T-helper 2 cell (primary cell): ENCODE measurements at places on chromosomes 1 and 21.

DNA sequence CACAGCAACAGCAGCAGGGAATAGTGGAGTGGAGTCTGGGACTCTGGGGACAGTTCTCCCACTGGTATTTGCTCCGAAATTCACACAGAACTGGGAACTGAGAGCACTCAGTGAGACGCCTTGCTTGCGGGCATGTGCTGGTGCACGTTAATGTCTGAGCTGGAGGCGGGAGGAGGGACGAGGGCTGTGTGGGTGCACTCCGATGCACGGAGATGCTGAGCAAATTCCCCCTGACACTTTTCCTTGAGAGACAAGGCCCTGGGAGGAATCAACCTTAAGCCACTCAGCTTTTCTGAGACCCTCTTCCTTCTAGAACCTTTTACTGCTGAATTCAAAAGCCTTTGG is 2.8 kb downstream of the RGS8 start:
- no peak for DNase-seq

GRCh38 chr1:107963601-107964335 is 1.2 kb downstream of the VAV3 start:
- DNase-seq = peak; percentile 8

- no peak for DNase-seq
Observed at GRCh38 chr1:23634518-23634839, 57.1 kb upstream of the RPL11 start.

- no peak for DNase-seq
Observed at GRCh38 chr1:91031081-91031480, 9.2 kb upstream of the ZNF644 start.

- DNase-seq = no peak
Observed at GRCh38 chr1:153087652-153088051, 6.7 kb downstream of the SPRR2E start.

DNA sequence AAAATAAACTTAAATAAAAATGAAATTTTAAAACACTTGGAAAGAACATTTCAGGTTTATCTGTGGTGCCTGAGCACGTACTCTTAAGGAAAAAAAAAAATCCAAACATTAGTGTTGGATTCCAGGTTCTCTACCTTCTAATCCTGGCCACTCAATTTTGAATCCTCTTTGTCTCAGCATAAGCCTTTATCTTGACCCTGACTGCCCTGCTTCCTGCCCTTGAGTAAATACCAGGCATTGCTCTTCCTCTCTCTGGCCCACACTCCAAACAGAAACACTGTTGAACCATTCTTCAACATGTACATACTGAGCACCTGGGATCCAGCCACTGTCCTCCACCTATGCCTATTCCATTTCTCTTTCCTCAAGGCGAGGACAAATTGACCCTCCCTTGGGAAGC is 11.4 kb upstream of the VANGL1 start:
- DNase-seq = no peak

GRCh38 chr1:238608144-238608543 is 717.4 kb upstream of the ZP4 start:
- no peak for DNase-seq

- DNase-seq = no peak
Observed at GRCh38 chr1:163054181-163054591, 15.0 kb upstream of the RGS4 start.

DNA sequence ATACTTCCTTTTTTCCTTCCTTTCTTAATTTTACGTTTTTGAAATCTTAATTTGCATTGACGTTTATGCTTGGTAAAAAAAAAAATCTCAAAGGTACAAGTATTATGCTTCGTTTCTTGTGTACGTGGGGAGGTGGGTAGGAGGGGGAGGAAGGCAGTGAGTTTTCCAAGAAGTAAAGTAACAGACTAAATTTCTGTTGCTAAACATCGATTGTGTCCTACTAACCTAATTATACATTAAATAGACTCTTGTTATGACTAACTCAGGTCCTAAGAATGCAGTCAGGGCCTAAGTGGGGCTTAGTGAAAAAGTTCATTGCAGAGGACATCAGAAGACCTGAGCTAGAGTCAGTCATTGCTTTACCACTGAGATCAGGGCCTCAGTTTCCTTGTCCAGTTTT is 17.5 kb downstream of the NEK7 start:
- DNase-seq = no peak

DNA sequence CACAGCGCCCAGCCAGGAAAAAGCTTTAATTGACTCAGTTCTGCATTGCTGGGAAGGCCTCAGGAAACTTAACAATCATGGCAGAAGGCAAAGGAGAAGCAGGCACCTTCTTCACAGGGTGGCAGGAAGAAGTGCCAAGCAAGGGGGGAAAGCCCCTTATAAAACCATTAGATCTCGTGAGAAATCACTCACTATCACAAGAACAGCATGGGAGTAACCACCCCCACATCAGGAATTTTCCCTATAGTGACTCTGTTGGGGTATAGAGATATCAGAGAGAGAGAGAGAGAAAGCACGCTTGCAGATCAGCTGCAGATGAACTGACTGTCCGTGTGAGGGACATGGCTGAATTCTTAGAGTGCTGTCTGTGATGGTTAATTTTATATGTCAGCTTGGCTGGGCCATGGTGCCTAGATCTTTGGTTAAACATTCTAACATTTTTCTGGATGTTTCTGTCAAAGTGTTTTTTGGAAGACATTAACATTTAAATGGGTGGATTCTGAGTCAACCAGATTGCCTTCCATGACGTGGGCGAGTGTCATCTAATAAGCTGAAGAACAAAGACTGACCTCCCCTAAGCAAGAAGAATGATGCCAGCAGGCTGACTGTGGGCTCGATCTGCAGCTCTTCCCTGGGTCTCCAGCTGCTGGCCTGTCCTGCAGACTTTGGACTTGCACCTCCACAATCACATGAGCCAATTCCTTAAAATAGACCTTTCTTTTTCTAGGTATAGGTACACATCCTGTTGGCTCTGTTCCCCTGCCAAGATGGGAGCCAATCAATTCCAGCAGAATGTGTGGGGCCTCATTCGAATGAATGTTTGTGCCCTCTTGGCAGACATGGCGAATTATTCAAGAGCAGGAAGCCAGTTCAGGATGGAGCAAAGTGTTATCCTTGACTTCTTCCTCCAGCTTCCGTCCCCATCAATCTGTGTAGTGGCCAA is 21.4 kb upstream of the CPT2 start:
- no peak for DNase-seq

- no peak for DNase-seq
Observed at GRCh38 chr1:227417756-227418480, 99.6 kb upstream of the CDC42BPA start.
